ENCODE measurements at places on chromosomes 12 and 14. TPM values are rescaled to one million over a fixed set of nuclear protein-coding genes. Genes with fewer than 3 reads are reported as not detected.

- DNase-seq, result peak; percentile 64
These were observed 3.6 kb upstream of the P2RX2 start for GRCh38 chr12:132614861-132615578.

DNA sequence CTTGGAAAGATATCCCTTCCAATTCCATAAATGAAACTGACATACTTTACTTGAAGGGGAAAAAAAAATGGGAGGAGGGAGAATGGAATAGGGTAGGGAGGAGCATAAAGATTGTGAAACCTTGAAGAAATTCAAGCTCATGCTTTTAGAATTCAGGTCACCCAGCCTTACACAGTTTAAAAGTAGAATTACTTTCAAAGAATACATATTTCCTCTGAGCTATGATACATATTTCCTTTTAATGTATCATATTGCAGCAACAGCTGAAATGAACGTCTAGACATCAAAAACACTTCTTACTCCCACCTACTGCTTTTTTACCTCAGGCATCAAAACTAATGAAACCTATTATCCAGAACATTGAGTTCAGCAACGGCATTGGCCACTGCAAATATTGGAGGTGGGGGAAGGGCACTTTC lies 156.0 kb downstream of the MED13L start:
- DNase-seq, result no peak

GRCh38 chr12:122137229-122137628 lies 36.8 kb downstream of the IL31 start:
- no peak for DNase-seq

DNA sequence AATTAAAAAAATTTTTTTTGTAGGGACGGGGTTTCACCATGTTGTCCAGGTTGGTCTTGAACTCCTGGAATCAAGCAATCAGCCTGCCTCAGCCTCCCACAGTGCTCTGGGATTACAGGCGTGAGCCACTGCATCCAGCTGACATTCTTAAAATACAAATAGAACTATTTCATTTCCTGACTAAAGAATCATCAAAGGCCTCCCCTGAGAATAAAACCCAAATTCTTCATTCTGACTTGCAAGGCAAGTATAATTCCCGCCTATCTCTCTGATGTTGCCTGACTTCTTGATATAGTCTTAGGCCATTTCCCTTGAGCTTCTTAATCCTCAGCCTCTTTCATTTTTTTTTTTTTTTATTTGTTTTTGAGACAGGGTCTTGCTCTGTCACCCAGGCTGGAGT lies 4.4 kb upstream of the BICD1 start:
- DNase-seq, result no peak

GRCh38 chr12:1811281-1811947 lies 9.0 kb upstream of the LRTM2 start:
- no peak for DNase-seq

GRCh38 chr14:64681796-64682710 lies 22.2 kb upstream of the PLEKHG3 start:
- peak; percentile 92 for DNase-seq

- no peak for DNase-seq
These were observed at the start of gene ANO2 for GRCh38 chr12:5945071-5946008. Gene ANO2 (minus strand): TSS chr12:5945259. CDS start chr12:5945217, 42 bp downstream.

DNA sequence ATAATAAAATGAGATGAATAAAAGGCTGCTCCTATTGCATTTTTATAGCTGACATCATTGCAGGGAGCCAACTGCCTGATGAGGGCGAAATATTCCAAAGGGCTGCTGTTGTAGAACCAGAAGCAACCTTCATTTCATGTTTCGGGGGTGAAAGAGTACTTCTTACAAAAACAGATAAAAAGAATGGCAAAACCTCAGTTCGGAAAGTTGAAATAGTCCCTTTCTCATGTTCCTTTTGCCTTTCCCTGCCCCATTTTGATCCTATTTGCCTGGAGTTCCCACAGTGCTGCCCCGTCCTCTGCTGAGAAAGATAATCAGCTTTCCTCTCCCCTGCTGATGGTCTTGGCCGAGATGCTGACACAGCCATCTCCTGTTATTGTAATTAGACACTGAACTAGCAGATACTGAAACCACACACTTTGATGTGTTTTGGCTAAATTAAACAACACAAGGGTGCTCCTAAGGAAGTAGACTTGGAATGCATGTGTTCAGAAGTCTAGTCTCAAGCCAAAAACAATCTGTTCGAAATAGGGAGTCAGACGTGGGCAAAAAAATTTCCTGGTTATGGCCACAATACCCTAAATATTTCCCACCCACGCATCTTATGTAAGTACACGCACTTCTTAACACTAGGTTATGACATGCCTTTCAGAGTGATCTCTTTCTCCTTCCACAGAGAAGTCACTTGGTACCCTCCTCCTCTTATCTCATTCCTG lies 117.2 kb downstream of the PPM1H start:
- DNase-seq, result no peak

DNA sequence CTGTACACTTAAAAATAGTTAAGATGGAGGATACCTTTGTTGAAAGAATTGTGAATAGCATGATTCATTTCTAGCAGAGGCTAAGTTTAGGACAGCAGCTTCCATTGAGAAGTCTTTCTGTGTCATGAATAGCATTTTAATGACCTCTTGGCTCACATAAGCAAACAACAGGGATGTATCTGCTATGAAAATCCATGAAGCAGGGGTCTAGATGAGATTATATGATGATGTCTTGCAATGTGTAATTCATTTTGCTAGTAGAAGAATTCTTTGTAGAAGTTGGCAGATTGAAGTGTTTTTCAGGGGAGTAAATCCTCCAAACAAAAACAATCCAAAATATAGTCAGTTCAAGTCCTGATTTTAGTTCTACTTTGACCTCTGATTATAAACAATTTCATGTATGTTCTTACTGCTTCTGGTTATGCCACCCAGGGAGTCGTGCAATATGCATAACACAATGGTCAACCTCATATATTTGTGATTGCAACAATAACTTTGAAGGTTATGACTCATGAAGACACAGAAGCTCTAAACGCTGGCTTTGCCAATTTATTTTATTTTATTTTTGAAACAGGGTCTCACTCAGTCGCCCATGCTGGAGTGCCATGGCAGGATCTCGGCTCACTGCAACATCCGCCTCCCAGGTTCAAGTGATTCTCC lies 6.9 kb upstream of the RD3L start:
- DNase-seq, result no peak

- no peak for DNase-seq
These were observed 112.1 kb downstream of the TSPAN9 start for GRCh38 chr12:3189282-3189681.

DNA sequence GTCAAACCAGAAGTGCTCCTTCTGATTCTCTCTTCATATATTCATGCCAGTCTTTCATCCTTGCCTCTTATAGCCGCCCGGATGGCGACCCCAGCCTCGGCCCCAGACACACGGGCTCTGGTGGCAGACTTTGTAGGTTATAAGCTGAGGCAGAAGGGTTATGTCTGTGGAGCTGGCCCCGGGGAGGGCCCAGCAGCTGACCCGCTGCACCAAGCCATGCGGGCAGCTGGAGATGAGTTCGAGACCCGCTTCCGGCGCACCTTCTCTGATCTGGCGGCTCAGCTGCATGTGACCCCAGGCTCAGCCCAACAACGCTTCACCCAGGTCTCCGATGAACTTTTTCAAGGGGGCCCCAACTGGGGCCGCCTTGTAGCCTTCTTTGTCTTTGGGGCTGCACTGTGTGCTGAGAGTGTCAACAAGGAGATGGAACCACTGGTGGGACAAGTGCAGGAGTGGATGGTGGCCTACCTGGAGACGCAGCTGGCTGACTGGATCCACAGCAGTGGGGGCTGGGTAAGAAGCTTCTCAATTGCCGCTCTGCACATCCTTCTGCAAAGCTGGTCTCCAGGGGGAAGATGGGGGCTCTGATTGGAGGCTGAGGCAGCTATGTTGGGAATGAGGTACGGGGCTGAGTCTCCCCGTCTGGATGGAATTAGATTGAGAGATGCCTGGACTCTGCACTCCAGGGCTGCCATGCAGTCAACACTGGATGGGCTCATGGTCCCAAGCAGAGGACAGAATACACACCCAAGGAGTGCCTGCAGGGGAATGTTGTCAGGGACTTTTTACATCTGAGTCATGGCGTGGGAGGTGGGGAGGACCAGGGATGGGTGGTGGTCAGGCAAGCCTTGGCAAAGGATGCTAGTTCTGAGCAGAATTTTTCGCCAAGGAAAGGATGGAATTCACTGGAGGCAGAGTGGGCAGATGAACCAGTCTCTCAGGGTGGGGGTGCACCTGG lies 1.3 kb downstream of the BCL2L2 start:
- peak; percentile 61 for DNase-seq

DNA sequence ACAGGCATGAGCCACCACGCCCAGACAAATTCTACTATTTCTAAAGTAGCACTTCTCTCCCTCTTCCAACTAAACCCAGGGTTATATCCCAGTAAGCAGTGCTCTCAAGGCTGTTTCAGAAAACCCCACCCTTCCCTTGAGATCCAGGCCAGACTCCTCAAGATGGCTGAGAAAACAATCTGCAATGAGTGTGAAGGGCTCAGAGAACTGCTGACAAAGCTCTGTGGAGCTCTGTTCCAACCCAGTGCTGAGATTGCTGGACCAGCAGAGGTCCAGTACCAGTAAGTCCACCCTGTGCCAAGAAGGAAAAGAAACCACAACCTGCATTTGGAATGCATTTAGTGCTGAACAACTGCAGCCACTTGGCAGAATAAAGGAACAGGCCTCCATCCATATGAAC lies 3.7 kb upstream of the IFFO1 start:
- DNase-seq, result no peak

DNA sequence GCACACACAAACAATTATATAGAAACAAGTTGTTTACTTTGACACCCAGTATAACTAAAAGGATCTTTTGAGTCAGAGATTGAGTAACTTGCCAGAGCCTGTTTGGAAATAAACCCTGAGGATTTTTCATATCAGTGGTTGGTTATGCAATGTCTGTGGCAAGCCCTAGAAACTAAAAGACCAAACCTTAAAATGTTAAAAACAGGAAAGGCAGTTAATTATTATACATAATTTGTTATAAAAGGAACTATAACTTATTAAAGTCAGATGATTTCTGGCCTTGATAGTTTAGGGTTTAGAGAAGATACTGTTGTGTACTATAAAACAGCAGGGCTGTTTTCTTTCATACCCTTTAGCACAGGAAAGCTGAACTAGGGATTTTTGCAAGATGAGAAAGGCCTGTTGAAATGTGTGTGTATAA lies 44.1 kb downstream of the PSEN1 start:
- DNase-seq, result peak; percentile 46

GRCh38 chr14:61963926-61964325 lies 201.7 kb downstream of the SNAPC1 start:
- peak; percentile 48 for DNase-seq

DNA sequence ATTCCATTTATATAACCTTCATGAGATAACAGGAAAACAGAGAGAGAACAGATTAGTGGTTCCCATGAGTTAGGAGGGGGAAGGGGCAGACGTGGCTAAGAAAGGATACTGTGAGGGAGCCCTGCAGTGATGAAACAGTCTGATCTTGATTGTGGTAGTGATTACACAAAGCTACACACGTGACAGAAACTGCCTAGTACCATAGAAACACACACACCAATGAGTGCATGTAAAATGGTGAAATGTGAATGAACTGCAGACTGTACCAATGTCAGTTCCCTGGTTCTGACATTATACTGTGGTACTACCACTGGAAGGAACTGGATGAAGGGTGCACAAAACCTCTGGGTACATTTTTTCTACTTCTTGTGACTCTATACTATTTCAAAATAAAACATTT lies 36.9 kb downstream of the NRDE2 start:
- no peak for DNase-seq

DNA sequence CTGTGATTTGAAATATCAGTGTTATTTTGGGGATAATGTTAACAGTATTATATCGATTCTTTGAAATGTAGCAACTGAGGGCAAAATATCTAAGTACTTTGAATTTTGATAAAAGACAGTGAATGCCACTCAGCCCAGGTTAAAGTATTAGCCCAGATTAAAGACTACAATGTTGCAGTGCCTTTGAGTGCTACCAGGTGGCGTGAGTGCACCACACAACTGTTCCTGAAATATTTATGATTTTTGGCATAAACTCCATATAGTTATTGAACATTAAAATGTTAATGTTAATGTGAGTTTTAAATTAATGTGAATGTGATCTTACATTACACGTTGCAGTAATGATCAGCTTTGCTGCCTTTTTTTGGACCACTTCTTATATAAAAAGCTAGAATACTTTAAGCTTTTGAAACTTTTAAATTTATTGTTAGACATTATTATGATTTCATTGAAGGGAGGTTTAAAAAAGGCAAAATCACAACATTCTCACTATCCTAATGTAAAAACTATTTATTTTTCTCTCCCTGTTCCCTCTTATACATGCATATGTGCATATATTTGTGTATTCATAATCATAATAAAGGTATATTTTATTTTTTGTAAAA lies 22.5 kb downstream of the MRPS35 start:
- no peak for DNase-seq

DNA sequence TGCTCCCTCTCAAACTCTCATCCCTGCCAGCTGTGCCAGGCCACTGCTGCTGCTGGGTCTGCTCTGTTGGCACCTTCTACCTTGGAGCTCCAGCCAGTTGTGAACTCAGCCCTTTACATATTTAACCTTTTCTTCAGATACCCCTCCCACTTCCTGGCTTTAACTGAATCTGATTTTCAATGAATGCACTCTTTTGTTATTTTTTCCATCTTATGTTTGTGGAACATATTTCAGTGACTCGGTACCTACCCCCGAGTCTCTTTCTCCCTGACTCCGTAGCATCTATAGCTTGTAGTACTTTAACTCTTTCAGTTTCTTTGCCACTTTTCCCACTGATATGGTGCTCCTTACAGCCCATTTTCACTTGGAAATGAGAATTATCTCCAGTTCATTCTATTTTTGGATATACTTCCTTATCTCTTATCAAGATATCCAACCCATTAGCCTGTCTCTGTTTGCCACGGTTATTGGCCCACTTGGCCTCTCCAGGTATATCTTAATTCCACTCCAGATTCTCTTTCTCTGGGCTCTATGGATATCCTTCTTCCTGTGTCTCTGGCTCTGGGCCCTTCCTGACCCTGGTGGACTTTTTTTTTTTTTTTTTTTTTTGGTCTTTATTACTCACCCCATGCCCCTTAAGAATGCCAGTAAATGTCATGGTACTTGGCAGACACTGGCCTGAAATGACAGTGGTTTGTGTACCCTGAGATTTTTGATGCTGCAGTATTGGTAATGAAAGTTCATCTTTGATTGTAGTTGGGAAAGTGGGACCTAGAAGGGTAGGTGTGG lies 62.7 kb downstream of the PELI2 start:
- DNase-seq, result no peak

DNA sequence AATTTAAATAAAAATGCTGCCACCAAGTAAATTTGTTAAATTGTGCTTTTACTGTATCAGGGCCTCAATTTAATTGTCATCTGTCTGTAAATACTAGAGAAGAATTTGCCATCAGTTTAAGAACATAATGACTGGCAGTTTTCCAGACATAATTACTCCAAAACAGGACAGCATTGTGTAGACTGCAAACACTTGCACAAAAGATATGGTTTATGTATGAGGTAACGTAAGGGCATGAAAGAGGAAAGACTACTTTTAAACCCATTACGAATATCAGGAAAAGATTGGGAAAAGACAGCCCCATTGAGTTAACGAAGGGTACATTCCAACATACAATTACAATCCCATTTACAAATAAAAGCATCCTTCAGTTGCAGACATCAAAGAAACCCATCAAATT lies 59.8 kb upstream of the KRR1 start:
- DNase-seq, result no peak

Gene MAP3K9
- total RNA-seq, result 6.7 TPM

Gene PLA2G1B
- total RNA-seq, result not detected

Gene APOF
- total RNA-seq, result not detected

Gene OR10AD1
- total RNA-seq, result not detected

Gene SLC17A8
- total RNA-seq, result not detected

Gene GPR132
- total RNA-seq, result not detected

Gene EXOC3L4
- not detected for total RNA-seq

Gene KCNMB4
- total RNA-seq, result 0.11 TPM

Gene KRT4
- total RNA-seq, result 0.11 TPM

Data from foreskin keratinocyte (primary cell).